Right lung (tissue), 10 donors: ENCODE measurements at places on chromosomes 11 and 22. TPM values are rescaled to one million over a fixed set of nuclear protein-coding genes. Genes with fewer than 3 reads are reported as not detected.

Gene MS4A15
- not detected for polyA plus RNA-seq

Gene PHF21B
- polyA plus RNA-seq, result 0.86 TPM

Gene KIAA1671
- polyA plus RNA-seq, result 20.9 TPM

Gene OR5I1
- not detected for polyA plus RNA-seq

Gene MUC5B
- polyA plus RNA-seq, result 0.23 TPM

Gene GLYATL2
- polyA plus RNA-seq, result 2.1 TPM

Gene B3GAT3
- 17.4 TPM for polyA plus RNA-seq

Gene NRXN2
- polyA plus RNA-seq, result 18.3 TPM

Gene VSIG10L2
- not detected for polyA plus RNA-seq

Gene TMPRSS4
- polyA plus RNA-seq, result 3.5 TPM

Gene SLC5A12
- 0.10 TPM for polyA plus RNA-seq

Gene KCNK4
- not detected for polyA plus RNA-seq

Gene E2F8
- 73.4 TPM for polyA plus RNA-seq

Gene SEC14L6
- 2.5 TPM for polyA plus RNA-seq

Gene RIC3
- 1.9 TPM for polyA plus RNA-seq

- DNase-seq, result no peak
Measured at GRCh38 chr11:128908391-128909246, 17.5 kb downstream of the KCNJ5 start.

GRCh38 chr22:21849489-21849888, 18.0 kb downstream of the MAPK1 start:
- no peak for DNase-seq

GRCh38 chr22:45125188-45125587, 38.5 kb upstream of the NUP50 start:
- no peak for DNase-seq

- no peak for DNase-seq
Measured at GRCh38 chr22:29734838-29735237, 15.0 kb downstream of the CABP7 start.

- no peak for DNase-seq
Measured at GRCh38 chr11:3158821-3159220, 6.3 kb downstream of the OSBPL5 start.

- no peak for DNase-seq
Measured at GRCh38 chr11:128246810-128247594, 340.4 kb downstream of the ETS1 start.

DNA sequence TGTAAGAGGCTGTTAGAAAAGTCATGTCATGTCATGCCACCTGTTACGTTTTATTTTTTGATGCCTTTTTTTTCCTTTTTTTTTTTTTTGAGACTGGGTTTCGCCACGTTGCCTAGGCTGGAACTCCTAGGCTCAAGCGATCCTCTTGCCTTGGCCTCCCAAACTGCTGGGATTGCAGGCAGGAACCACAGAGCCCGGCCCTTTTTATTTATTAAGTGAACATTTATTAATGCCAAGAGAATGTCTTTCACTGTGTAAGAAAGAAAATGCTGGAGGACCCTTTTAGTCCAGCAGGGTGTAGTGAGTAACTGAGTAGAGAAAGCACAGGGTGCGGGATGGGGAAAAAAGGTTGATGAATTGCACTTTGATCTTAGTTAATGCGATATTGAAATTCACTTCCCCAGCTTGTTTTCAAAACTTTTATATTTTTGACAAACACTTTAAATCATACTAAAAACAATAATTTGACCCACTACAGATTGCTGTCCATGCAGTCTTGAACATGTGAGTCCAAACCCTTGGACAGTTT, 2.3 kb upstream of the XBP1 start:
- DNase-seq, result no peak

- DNase-seq, result no peak
Measured at GRCh38 chr11:74330075-74330858, 18.8 kb upstream of the P4HA3 start.

- no peak for DNase-seq
Measured at GRCh38 chr11:17972987-17973386, 39.9 kb downstream of the SERGEF start.

DNA sequence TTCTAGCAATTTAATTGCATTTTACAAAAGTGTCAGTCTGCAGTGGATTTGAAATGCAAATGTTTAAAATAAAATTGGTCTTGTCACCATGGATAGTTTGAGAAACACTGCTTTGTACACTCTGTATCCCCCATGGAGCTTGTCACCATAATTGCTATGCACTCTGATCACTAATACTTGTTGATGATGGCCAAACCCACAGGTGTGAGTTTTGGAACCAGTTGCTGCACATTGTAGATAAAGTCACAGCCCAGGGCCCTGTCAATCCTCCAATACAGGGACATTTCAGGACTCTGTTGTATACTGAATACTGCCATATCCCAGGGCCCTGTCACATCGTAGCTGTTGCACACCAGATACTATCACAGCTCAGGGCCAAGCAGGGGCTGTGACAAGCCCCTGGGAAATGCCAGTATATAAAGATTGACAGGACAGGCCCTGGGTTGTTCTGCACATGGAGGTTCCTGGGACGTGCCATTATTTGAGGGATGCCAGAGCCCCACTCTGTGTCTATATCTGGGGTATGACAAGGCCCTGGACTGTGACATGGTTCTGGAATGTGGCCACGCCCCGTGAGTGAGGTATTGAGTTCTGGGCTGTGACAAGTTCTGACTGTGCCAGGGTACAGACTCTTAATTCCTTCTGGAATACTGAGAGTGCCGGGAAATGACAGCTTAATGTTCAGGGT, 27.9 kb upstream of the SMPD1 start:
- no peak for DNase-seq

DNA sequence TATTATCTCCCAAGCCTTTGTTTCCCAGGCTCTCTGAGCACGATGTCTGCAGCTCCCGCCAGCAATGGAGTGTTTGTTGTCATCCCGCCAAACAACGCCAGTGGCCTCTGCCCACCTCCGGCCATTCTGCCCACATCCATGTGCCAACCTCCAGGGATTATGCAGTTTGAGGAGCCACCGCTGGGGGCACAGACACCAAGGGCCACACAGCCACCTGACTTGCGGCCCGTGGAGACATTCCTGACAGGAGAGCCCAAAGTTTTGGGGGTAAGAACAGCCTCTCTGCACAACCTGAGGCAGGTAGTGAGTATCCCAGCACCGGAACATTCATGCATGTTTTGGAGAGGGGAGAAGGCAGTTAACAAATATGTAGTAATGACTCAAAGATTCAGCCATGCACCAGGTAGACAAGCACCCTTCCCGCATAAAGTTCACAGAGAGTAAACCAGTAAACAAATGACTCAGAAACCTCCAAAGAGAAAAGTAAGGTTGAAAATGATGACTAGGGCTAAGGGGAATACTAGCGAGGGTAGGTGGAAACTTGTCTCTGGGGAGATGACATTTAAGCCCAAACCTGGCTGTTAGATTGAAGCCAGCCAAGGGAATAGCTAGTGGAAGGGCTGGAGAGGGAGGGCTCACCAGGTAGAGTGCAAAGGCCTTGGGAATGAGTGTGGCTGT, 7.2 kb downstream of the MS4A15 start:
- no peak for DNase-seq

GRCh38 chr11:66242095-66242765, 26.2 kb upstream of the RAB1B start:
- no peak for DNase-seq

- no peak for DNase-seq
Measured at GRCh38 chr11:110529043-110529442, 99.3 kb downstream of the FDX1 start.

GRCh38 chr11:67626970-67627369, 2.8 kb downstream of the NUDT8 start:
- DNase-seq, result no peak

GRCh38 chr11:70252844-70253243, 17.6 kb upstream of the PPFIA1 start:
- no peak for DNase-seq

DNA sequence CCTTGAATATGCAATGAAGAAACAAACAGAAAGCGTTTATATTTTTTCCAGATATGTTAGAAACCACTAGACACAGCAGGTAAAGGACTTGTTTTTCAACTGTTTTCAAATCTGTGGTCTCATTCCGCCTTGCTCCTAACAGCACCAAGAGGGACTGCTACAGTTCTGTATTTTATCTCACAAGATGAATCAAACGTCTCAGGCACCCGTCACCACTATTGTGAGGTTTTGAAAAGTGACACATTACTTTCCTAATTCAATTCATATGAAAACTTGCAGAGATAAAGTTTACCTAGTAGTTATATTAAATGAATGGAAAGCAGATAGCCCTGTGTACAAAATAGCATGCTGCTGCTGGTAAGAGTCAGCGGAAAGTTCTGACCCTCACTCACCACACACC, 386.3 kb downstream of the ETS1 start:
- no peak for DNase-seq

DNA sequence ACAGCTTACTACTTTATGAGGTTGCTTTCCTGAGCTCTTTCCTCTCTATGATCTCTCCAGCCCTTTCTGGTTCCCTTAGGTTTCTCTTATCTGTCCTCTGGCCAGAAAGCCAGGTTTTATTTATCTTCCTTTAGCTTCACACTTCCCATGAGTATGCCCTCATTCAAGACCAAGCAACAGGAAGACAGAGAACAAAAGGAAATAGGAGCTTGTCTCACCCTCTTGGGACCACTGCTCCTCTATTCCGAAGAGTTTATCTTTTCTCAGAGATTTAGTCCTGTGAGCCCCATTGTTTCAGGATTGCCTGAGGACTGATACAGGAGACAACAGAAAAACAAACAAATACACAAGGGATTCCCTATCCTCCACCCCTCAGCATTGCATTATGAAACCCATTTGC, 62.4 kb upstream of the CCDC179 start:
- DNase-seq, result no peak

- no peak for DNase-seq
Measured at GRCh38 chr11:86668929-86669328, 3.5 kb downstream of the ME3 start.

GRCh38 chr22:28951969-28952521, 68.7 kb downstream of the ZNRF3 start:
- no peak for DNase-seq

GRCh38 chr11:4839851-4840549, 9.0 kb downstream of the OR51S1 start:
- no peak for DNase-seq

- no peak for DNase-seq
Measured at GRCh38 chr11:11265320-11265719, 87.7 kb downstream of the CSNK2A3 start.

DNA sequence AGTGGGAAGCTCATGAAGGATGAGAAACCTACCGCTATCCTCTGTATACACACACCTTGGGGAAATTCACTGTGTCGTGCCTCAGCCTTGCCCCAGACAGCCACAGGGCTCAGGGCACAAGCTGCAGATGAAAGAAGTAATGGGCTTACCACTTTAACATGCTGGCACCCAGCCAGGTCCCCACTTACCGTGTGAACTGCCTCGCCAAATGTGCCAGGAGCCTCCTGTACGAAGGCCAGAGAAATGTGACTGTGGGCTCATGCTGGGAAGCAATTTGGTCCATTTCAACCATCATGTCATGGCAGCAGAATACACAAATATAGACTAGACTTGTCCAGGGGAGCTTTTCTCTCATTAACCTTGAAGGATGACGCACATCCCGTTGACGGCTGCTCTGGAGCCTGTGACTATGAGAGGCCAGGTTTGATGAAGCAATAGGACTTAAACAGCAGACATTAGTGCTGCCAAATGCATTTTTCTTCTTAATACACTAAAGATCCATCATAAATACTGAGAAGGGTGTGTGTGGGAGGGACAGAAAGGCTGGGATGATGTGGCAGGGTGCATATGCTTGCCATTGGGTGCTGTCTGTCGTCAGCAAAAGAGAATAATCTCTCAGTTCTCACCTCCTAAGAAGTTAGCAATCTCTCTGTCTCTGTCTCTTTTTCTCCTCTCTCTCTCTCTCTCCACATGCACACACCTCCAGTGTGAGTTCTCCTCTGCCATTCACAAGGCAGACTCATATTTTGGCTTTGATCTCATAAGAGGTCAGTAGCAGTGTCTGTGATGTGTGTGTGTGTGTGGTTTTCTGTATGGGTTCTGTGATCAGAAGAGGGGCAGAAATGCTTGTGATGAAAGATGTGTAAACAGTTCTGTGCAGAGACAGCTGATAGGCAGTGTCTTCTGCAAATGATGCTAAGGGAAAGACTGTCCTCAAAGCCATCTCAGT, 142.4 kb downstream of the KIRREL3 start:
- DNase-seq, result no peak

- no peak for DNase-seq
Measured at GRCh38 chr11:2882396-2883110, 3.0 kb downstream of the CDKN1C start.

DNA sequence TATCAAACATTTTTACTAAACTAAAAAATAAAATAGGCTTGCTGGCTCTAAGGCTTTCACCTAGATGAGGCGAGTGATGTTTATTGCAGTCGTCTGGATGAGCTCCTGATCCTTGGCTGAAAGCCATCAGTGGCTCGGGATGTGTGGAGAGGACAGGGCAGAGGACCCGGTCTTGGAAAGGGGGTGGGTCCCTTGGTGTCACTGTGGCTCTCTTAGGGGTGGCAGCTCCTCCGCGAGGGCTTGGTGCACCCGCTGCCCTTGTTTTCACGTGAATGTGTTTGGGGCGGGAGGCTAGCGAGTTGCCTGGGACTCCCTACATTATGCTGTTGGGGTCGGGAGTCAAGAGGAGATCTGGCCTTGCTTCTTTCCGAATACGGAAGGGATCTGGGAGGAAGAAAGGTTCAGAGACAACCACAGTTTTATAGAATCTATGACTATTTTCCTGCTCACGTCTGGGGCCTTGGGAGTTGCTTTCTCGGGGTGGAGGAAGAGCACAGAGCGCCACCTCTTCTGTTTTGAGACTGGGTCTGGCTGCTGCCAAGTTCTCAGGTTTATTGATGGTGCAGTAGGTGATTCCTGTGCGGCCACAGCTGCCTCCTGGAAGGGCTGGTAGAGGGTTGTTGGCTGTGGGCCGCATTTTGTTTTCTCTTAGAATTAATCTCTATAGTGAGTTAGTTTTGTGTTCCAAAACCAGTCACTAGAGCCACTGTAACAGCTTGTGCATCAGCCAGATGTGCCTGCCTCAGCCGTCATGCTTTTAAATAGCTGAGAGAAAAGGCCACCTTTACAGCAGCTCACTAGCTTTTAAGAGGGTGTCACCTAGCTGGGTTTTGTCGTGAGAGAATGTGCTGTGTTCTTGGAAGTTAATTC, 12.8 kb downstream of the TBC1D22A start:
- DNase-seq, result no peak

- DNase-seq, result no peak
Measured at GRCh38 chr11:113278925-113279324, 35.5 kb upstream of the TTC12 start.

- DNase-seq, result peak; percentile 52
Measured at GRCh38 chr11:110473706-110474105, 44.0 kb downstream of the FDX1 start.

GRCh38 chr11:46900091-46900746, 18.1 kb downstream of the LRP4 start:
- DNase-seq, result no peak

DNA sequence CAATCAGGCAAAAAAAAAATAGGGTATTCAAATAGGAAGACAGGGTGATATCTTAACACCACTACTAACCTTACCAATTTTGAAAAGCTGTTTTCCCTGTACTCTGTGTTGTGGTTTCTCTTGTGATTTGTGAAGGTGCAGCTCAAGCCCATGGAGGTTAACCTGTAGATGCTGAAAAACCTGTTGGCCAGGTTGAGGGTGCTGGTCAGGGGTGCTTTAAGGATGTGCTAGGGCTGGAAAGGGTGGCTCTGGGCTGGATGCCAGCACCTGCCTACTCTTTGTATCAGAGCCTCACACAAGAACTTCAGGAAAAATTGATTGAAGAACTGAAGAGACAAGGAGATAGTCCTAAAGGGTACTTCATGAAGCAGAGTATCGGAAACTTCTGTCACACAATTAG, 18.3 kb upstream of the OR5M8 start:
- DNase-seq, result no peak
